Foreskin keratinocyte (primary cell): ENCODE measurements at places on chromosomes 4 and X. TPM values are rescaled to one million over a fixed set of nuclear protein-coding genes. Genes with fewer than 3 reads are reported as not detected.

DNA sequence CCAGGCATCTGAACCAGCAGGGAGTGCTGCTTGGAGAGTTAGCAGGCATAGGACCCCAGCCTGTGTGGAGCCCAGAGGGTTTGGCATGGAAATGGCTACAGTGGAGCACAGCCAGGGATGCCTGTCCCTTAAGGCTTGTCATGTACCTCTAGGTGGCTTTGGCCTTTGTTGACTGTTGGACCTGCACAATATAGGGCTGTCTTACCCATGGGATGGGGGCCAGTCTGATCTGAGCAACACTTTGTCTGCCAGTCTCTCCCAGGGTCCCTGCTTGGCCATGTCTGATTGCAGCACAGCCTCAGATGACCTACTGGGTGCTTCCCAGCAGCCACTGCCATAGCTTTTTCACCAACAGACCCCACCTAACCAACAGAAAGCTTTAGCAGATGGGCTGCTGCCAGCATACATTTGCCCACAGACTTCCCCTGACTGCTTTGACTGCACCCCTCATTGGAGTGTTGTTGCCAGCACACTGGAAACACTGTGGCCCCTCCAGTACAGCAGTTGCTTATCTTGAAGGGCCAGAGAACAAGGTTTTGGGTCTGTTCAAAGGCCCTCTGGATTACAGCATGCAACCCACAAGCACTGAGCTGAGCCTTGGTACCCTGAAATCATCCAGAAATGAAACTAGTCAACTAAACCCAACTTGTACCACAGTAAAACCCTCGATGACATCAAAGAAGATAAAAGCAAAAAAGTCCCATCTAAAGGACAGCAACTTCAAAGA lies 22.1 kb downstream of the ANAPC10 start:
- no peak for DNase-seq

GRCh38 chr4:71270901-71271300 lies 67.9 kb upstream of the SLC4A4 start:
- DNase-seq, result no peak

DNA sequence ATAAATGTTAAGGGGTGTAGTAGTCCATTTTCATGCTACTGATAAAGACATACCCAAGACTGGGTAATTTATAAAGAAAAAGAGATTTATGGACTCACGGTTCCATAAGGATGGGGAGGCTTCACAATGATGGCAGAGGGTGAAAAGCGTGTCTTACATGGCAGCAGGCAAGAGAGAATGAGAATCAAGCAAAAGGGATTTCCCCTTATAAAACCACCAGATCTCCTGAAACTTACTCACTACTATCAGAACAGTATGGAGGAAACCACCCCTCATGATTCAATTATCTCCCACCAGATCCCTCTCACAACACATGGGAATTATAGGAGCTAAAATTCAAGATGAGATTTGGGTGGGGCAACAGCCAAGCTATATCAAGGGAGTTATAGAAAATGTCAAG lies 329.2 kb downstream of the DTHD1 start:
- no peak for DNase-seq

Gene OTUD6A
- not detected in 2 replicates for polyA plus RNA-seq

Gene COL4A5
- 7.4 and 7.8 TPM in 2 replicates for polyA plus RNA-seq
